ENCODE measurements at places on chromosomes 11 and 22. TPM values are rescaled to one million over a fixed set of nuclear protein-coding genes. Genes with fewer than 3 reads are reported as not detected.

- peaks cover 29% of the 10 kb centered on the region for H3K27me3 ChIP-seq
- H3K36me3 ChIP-seq = peaks cover 2% of the 10 kb centered on the region
These were observed 15.1 kb downstream of the ADM start for GRCh38 chr11:10319702-10320558.

GRCh38 chr11:15861256-15861655, 495.1 kb downstream of the SOX6 start:
- H3K4me3 ChIP-seq = no peak overlapping the region
- no peak for DNase-seq
- H3K36me3 ChIP-seq = no peaks in the 10 kb centered on the region
- no peak overlapping the region for H3K27ac ChIP-seq
- no peaks in the 10 kb centered on the region for H3K4me1 ChIP-seq

DNA sequence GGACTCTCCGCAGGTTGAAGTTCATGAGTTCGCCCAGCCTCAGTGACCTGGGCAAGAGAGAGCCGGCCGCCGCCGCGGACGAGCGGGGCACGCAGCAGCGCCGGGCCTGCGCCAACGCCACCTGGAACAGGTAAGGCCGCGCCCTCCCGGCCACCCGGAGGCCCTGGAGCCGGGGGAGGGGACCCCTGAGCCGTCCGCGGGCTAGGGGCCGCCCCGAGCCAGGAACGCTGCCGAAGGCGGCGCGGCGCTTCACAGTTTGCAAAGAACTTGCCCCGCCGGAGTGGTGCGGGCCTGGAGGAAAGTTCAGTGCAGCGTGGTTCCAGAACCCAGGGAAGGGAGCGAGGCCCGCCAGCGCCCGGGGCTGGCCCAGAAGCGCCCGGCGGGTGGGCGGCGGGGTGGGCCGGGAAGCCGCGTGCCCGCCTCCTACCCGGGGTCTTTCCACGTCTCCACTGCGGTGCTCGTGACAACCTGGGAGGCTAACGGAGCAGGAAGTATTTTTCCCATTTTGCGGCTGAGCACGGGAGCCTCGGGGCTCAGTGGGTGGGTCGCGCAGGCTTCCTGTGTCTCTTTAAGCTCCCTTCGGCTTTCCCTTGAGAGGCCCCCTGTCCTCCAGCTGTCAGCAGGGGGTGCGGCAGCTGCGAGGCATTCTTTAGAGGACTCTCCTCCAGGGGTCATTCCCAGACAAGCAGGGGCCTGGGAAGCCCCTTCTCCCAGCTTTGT, 635 bp downstream of the PRR5 start:
- peaks cover 29% of the 10 kb centered on the region for H3K4me1 ChIP-seq
- peak overlapping the region; percentile 79 for H3K4me3 ChIP-seq
- peak overlapping the region; percentile 16 for H3K27ac ChIP-seq
- no peaks in the 10 kb centered on the region for H3K27me3 ChIP-seq

DNA sequence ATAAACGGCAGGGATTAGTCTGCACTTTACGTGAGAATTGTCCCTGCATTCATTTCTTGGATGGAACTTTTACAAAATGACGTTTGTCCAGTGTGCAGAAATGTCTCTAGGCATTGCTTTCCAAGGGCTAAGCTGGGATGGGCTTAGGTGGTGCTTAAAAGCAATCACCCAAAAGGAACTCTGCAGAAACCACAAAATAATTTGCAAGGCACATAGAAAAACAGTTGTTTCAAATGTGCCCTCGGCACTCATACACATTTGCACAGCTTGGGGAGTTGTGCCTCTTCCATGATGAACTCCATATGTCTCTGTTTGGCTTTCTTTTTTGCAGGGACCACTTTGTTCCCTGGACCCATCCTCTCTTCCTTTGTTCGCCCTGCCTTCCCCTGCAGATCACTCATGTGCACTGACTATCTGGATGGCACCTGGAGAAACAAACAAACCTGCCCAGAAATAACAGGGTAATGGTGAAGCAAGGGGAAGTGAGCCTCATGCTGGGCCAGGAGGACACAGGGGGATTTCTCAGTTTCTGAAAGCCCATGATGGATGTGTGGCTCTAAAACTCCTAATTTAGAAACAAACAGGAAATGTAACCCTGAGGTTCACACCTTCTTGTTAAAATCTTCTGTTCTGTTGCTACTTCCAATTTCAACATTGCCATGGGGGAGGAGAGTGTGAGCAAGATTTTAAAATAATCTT, 150.2 kb downstream of the SNX19 start:
- peaks cover 7% of the 10 kb centered on the region for H3K4me1 ChIP-seq
- no peaks in the 10 kb centered on the region for H3K36me3 ChIP-seq
- H3K27ac ChIP-seq = no peak overlapping the region

- no peaks in the 10 kb centered on the region for H3K36me3 ChIP-seq
- DNase-seq = no peak
- H3K4me1 ChIP-seq = no peaks in the 10 kb centered on the region
- H3K4me3 ChIP-seq = no peak overlapping the region
- no peaks in the 10 kb centered on the region for H3K27me3 ChIP-seq
These were observed 55.0 kb downstream of the ARHGAP42 start for GRCh38 chr11:100741866-100742625.

- no peak overlapping the region for H3K4me3 ChIP-seq
- no peak overlapping the region for H3K27ac ChIP-seq
- peaks cover 5% of the 10 kb centered on the region for H3K4me1 ChIP-seq
- H3K36me3 ChIP-seq = no peaks in the 10 kb centered on the region
- H3K27me3 ChIP-seq = peaks cover 13% of the 10 kb centered on the region
- no peak for DNase-seq
These were observed 28.9 kb upstream of the TH start for GRCh38 chr11:2200536-2200935.

DNA sequence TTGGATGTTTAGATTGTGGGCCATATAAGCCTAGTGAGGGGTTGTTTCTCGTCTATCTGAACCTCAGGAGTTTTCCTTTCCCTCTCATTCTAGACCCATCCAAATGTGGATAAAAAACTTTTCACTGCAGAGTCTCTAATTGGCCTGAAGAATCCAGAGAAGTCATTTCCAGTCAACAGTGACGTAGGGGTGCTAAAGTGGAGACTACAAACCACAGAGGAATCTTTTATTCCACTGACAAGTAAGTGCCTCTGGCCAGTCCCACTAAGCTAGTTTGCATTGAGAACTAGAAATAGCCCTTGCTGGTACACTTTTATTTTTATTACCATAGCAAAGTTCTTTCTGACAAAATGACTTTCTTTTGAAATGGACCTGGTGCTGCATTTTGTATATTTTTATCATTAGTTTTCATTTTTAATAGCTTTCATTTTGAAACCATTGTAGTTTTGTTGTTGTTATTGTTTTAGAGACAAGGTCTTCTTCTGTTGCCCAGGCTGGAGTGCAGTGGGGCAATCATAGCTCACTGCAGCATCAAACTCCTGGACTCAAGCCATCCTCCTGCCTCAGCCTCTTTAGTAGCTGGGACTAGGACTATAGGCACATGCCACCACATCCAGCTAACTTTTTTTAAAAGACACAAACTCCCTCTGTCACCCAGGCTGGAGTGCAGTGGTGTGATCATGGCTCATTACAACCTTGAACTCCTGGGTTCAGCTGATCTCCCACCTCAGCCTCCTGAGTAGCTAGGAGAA, 14.6 kb upstream of the PHLDB1 start:
- no peak for DNase-seq
- no peaks in the 10 kb centered on the region for H3K27me3 ChIP-seq
- no peak overlapping the region for H3K27ac ChIP-seq
- peaks cover 16% of the 10 kb centered on the region for H3K4me1 ChIP-seq

GRCh38 chr11:11814614-11815452, 26.9 kb upstream of the USP47 start:
- H3K27me3 ChIP-seq = no peaks in the 10 kb centered on the region
- no peak overlapping the region for H3K27ac ChIP-seq
- no peaks in the 10 kb centered on the region for H3K4me1 ChIP-seq
- no peak overlapping the region for H3K4me3 ChIP-seq
- no peak for DNase-seq
- no peaks in the 10 kb centered on the region for H3K36me3 ChIP-seq

DNA sequence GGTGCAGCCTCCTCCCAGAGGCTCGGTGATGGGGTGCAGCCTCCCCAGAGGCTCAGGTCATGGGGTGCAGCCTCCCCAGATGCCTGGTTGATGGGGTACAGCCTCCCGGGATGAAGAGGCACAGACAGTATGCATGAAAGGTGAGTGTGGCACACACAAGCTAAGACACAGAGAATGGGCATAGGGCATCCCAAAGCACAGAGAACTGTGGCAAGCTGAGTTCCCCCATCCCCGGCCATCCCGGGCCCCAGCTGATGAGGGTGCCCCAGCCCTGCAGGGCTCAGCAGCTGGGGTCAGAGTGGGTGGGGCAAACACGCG, 4.8 kb upstream of the SYT8 start:
- H3K4me3 ChIP-seq = no peak overlapping the region
- no peaks in the 10 kb centered on the region for H3K4me1 ChIP-seq
- no peak for DNase-seq
- H3K27ac ChIP-seq = no peak overlapping the region
- H3K36me3 ChIP-seq = no peaks in the 10 kb centered on the region
- H3K27me3 ChIP-seq = peaks cover 3% of the 10 kb centered on the region

DNA sequence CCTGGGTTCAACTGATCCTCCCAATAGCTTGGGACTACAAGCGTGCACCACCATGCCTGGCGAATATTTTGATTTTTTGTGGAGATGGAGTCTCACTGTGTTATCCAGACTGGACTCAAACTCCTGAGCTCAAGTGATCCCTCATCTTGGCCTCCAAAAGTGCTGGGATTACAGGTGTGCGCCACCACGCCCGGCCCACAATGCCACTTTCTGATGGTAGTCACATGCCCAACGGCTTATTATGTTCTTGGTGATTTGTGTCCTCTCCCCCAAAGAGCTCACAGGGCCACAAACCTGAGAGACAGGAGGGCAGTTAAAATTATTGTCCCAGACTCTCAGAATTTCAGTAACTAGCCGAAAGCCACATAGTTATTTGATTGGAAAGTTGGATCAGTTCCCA, 9.6 kb downstream of the GRIK4 start:
- H3K4me1 ChIP-seq = no peaks in the 10 kb centered on the region
- H3K27me3 ChIP-seq = peaks cover 41% of the 10 kb centered on the region
- no peak overlapping the region for H3K4me3 ChIP-seq
- DNase-seq = no peak
- no peaks in the 10 kb centered on the region for H3K36me3 ChIP-seq

DNA sequence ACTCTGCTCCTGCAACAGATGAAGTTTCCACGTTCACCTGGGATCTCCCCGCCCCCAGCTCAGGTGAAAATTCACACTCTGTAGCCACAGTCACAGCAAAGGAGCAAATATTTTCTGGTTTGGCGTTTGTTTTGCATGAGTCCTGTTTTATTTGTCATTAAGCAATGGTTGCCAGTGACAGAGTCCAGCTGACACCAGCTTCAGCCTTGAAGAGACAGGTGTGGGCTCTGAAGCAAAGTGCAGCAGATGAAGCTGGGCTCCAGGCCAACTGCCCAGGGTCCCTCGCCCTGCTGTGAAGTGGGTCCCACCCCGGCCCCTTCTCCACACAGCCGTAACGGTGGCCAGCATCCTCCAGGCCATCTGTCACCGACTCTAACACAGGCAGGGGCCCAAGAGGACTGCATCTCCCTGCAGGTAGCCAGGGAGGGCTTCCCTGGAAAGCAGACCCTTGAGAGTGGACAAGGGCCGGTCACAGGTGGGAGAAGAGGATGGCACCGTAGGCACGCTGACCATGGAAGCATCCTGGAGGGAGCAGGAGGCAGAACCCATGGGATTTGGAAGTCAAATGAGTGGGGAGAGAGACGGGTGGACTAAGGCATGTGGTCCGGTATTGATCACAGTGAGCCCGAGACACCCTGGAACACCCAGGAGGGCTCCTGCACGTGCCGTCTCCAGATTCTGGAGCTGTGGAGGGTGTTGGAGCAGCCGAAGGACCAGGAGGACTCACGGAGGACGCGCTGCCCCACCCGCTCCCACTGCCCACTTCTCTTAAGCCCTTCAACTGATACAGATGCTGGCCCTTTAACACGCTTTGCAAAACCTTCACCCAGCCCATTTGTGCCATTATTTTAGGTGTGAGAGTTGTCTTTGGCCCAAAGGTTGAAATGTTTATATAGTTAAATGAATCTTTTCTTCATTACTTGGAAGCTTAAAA, 294.5 kb downstream of the BRD1 start:
- DNase-seq = no peak
- H3K27me3 ChIP-seq = no peaks in the 10 kb centered on the region
- H3K4me1 ChIP-seq = no peaks in the 10 kb centered on the region
- no peak overlapping the region for H3K27ac ChIP-seq

DNA sequence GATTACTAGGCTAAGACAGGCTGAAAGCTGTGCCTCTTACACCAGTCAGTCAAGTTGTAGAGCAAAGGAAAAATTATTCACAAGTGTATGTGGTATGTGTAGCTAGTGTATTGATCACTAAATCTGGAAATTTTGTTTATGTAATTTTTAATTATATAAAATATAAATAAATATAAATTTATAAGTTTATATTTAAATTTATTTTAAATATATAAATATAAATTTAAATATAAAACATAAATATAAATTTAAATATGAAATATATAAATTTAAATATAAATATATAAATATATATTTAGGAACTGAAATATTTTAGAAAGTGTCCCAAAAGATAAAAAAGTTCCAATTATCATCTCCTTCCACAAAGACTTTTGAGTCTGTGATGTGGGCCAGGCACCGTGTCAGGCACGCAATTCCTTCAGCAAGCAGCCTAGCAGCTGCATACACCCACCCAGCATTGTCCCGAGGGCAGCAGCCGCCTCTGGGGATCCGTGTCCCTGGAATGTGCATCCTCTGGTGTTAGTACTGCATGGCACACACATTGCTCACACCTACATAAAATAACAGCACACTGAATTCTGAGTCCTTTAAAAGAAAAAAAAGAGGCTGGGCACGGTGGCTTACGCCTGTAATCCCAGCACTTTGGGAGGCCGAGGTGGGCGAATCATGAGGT, 1098.0 kb downstream of the BRD1 start:
- no peaks in the 10 kb centered on the region for H3K36me3 ChIP-seq
- H3K4me3 ChIP-seq = no peak overlapping the region
- peaks cover 4% of the 10 kb centered on the region for H3K27me3 ChIP-seq

GRCh38 chr11:8110396-8110795, 29.4 kb downstream of the TUB start:
- DNase-seq = no peak
- H3K4me1 ChIP-seq = no peaks in the 10 kb centered on the region
- no peak overlapping the region for H3K27ac ChIP-seq
- peaks cover 3% of the 10 kb centered on the region for H3K27me3 ChIP-seq
- H3K36me3 ChIP-seq = peaks cover 17% of the 10 kb centered on the region
- no peak overlapping the region for H3K4me3 ChIP-seq

- H3K27me3 ChIP-seq = peaks cover 28% of the 10 kb centered on the region
- DNase-seq = no peak
- peaks cover 30% of the 10 kb centered on the region for H3K4me1 ChIP-seq
- H3K36me3 ChIP-seq = peaks cover 3% of the 10 kb centered on the region
- no peak overlapping the region for H3K4me3 ChIP-seq
These were observed 5.5 kb upstream of the SHISA8 start for GRCh38 chr22:41920271-41920976.

GRCh38 chr11:121249039-121249663, 43.4 kb upstream of the SC5D start:
- no peak overlapping the region for H3K4me3 ChIP-seq
- DNase-seq = no peak
- peaks cover 1% of the 10 kb centered on the region for H3K36me3 ChIP-seq
- no peak overlapping the region for H3K27ac ChIP-seq
- H3K27me3 ChIP-seq = peaks cover 4% of the 10 kb centered on the region

GRCh38 chr22:35930933-35931332, 97.7 kb downstream of the RBFOX2 start:
- no peaks in the 10 kb centered on the region for H3K4me1 ChIP-seq
- no peaks in the 10 kb centered on the region for H3K36me3 ChIP-seq
- H3K27me3 ChIP-seq = no peaks in the 10 kb centered on the region
- DNase-seq = no peak
- H3K27ac ChIP-seq = no peak overlapping the region
- no peak overlapping the region for H3K4me3 ChIP-seq

The CTSW gene
- total RNA-seq = 39.3 TPM

The RPS6KA4 gene
- 24.5 TPM for total RNA-seq

The MRGPRF gene
- not detected for total RNA-seq

The SPI1 gene
- total RNA-seq = 0.25 TPM

The CRYBB2 gene
- not detected for total RNA-seq

The SPON1 gene
- total RNA-seq = 0.95 TPM

The IGLL1 gene
- total RNA-seq = not detected

The VPS11 gene
- total RNA-seq = 20.2 TPM

Measured in activated naive CD8-positive, alpha-beta T cell treated with anti-CD3 and anti-CD28 coated beads for 36 hours (primary cell).